ENCODE measurements at places on chromosomes 2 and 18. TPM values are rescaled to one million over a fixed set of nuclear protein-coding genes. Genes with fewer than 3 reads are reported as not detected.

The SIGLEC15 gene
- 0.07 TPM for total RNA-seq

The HOXD8 gene
- not detected for total RNA-seq

The CNDP1 gene
- total RNA-seq = not detected

The MYL1 gene
- not detected for total RNA-seq

The NOL4 gene
- not detected for total RNA-seq

The ANKRD39 gene
- 20.9 TPM for total RNA-seq

The VIL1 gene
- not detected for total RNA-seq

The GLI2 gene
- total RNA-seq = 0.85 TPM

The LIPG gene
- total RNA-seq = 40.8 TPM

The REG3A gene
- not detected for total RNA-seq

The EPG5 gene
- 6.7 TPM for total RNA-seq

The IL36B gene
- not detected for total RNA-seq

The RNF138 gene
- total RNA-seq = 28.0 TPM

The ARHGEF33 gene
- 0.14 TPM for total RNA-seq

The WNT10A gene
- 16.2 TPM for total RNA-seq

The COL3A1 gene
- total RNA-seq = 16.9 TPM

The RSAD2 gene
- total RNA-seq = not detected

The NOSTRIN gene
- total RNA-seq = 0.42 TPM

The ZC3H8 gene
- total RNA-seq = 4.3 TPM

The IL1F10 gene
- not detected for total RNA-seq

The MYCN gene
- total RNA-seq = not detected

The PCARE gene
- total RNA-seq = not detected

The MEIS1 gene
- total RNA-seq = 14.6 TPM
